ENCODE measurements at places on chromosomes 13 and 19.

DNA sequence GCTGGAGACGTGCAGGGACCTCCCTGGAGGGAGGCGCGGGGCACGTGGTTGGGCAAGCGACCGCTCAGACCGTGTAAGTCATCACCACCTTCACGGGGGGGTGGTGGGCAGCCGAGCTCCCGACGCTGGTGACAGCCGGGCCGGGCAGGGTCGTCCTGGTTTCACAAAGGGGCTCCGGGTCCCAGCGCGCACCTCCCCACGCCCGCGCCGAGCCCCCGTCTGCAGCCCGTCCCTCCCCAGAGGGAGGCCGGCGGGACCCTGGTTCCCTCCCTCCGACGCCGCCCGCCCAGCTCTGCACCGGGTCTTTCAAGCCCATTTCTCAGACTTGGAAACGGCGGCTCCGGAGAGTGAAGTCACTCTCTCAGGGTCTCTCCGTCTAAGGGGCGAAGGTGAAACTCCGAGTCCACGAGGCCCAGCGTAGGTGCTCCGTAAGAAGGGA lies 729 bp upstream of the ARID3A start:
- no peak for DNase-seq

DNA sequence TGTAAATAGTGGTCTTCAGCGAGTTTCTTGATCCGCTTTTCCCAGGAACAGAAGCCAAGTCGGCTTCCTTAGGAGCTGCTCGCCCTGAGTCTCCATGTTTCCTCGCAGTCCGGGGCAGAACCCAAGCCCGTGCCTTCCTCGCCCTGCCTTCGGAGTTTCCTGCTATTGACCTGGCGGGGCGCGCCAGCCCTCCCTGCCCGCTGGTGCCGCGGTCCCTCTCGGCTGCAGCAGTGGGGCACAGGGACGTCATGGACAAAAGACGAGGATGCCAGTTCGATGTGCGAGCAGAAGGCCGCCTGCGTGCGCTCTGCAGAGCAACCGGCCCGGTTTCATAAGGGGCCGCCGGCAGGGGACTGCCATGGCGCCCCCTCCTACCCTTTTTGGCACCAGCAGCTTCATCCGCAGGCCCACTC lies 156.6 kb downstream of the TM9SF2 start:
- no peak for DNase-seq

GRCh38 chr13:28470296-28470695 lies 24.6 kb downstream of the FLT1 start:
- no peak for DNase-seq

DNA sequence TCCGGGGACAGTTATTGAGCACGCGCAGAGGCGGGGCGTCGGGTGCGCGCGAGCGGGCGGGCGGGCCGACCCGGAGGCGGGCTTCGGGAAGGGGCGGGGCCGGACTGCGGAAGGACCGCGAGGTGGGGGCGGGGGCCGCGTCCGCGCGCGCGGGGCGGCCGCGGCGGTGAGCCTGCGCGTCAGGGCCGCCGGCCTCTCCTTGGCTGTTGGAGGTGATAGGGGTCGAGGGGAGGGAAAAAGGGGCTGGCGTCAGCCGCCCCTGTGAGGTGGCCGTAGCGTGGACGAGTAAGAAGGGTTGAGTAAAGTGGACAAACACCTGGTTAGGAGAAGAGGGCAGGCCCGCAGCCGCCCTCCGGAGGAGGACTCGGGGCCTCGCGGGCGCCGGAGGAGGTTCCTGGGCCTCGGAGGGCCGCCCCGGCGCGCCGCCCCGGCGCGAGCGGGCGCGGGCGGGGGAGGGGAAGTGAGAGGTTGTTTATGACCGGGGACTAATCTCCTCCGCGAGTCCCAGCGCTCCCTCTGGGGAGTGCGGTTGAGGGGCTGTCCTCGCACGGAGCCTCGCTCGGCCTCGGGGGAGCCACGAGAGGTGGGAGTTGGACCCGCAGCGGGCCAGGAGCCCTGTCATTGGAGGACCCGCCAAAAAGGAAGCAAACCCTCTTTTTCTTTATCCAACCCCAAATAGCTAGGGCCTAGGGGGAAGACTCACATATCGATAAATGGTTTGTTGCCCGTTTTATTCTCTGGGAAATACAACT lies 547 bp upstream of the INTS6 start:
- DNase-seq, result peak; percentile 74

DNA sequence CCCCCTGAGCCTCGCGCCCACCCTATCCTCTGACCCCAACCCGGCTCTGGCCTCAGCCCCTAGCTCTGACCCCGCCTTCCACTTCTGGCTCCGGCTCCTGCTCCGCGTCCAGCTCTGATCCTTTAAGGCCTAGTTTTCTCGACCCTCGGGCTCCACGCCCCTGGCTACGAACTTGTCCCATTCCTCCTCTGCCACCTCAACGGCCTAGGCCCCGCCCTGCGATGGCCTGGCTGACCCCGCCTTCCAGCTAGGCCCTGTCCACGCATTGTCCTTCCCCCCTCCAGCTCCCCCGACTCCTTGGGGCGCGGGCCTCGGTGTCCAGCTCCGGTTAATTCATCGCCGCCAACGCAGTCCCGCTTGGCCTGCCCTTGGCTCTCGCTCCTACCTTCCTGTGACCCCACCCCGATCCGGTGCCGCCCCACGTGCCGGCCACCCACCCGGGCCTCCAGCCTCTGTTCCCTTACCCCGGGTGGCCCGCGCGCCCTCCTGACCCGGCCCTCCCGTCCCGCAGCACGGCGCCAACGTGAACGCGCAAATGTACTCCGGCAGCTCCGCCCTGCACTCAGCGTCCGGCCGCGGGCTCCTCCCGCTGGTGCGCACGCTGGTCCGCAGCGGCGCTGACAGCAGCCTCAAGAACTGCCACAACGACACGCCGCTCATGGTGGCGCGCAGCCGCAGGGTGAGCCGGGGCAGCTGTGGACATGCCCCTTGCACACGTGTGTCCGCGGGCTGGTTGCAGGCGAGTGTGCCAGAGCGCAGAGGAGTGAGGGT lies 9.4 kb downstream of the BCL3 start:
- DNase-seq, result no peak

DNA sequence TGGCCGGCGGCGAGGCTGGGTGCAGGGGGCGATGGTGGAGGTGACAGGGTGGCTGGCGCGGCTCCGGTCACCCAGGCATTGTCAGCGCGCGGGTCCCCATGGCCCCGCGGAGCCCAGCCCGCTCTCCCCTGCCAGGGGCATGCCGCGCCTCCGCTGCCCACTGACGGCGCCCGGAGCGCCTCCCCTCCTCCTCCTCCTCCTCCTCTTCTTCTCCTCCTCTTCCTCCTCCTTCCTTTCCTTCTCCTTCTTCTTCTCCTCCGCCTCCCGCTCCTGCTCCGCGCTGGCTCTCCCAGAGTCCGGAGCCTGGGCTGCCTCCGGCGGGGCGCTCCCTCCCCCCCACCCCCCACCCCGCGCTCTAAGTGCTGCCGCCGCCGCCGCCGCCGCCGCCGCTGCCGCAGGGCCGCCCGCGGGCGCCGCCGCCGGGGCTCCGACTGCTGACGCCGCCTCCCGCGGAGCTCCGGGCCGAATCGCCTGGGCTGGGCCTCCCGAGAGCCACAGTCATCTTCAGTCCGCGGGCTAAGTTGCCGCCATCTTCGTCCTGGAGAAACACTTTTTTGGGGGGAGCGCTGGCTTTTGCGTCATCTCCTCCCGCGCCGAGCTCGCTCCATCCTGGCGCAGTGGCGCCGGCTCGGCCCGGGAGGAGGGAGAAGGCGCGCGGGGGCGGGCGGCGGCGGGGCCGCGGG lies 348.3 kb downstream of the LIG4 start:
- no peak for DNase-seq

GRCh38 chr13:77016888-77017623 lies 9.9 kb downstream of the FBXL3 start:
- no peak for DNase-seq

GRCh38 chr19:13979244-13979615 lies 26.9 kb downstream of the RFX1 start:
- no peak for DNase-seq

- DNase-seq, result no peak
These were observed 119.2 kb downstream of the FRY start for GRCh38 chr13:32150794-32151193.

- no peak for DNase-seq
These were observed 276.6 kb downstream of the KCTD12 start for GRCh38 chr13:76609643-76610042.

DNA sequence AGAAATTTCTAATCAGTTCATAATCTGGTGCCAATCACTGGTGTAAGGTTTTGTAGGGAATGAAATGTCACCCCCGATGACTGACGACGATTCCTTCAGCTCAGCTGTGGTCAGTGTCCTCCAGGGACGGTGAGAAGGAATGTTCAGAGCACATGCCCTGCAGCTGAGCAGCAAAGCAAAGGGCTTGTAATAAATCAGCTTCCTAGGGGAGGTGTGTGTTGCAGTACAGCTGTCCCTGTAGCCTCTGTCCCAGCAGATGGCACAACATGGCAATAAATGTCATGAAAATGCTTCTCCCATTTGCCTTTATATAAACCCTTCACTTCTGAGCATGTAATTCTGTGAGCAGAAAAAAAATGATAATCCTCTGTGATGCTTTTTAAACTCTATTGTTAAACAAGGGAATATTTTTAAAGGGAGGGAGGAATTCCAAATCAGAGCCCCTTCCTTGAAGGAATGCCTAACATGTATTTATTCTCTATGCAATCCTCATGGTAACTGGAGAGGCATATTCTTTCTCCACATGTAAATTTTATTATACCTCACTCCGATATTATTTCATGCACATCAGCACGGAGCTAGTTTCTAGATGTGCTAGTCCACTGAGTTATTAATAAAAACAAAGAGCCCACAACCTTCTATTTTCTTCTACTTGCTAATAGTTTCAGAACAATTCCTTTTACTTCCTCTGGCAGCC lies 102.5 kb downstream of the FAM216B start:
- no peak for DNase-seq

DNA sequence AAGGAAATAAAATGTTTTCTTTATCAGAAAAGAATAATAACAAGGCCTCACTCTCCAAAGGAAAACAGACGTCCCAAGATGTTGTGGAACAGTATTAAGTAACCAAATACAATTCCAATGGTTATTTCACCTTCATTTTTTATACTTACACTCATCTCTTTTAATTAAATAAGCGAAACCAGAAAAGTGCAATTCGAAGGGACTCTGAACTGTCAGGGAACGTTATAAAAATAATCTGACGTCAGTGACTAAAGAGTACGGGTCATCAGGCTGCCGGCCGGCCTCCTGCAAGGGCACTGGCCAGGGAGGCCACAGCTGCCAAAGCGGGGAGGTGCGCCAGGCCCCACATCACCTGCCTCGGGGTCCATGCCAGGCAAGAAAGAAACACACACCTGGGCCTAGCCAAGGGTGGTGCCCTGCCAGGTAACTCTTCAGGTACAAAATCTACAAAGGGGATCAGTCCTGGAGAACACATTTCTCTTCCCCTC lies 61.2 kb downstream of the CDADC1 start:
- no peak for DNase-seq

DNA sequence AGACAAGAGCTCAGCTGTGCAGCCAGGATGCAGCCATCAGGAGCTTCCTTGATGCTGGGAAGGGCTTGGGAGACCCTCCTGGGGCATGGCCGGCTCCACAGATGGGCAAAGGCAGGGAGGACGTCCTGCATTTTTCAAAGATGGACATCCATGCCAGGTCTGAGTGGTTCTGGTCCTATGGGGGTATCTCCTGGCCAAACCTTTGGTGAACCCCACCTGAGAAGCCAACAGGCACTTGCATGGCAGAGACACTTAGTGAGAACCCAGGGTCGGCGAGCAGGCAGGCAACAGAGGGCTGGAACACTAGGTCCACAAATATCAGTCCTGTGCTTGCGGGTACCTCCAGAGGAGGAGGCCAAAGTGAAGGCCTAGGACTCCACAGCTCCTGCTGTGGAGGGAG lies 70.0 kb downstream of the KCTD15 start:
- DNase-seq, result no peak

- DNase-seq, result no peak
These were observed 1.7 kb downstream of the TSC22D1 start for GRCh38 chr13:44574466-44574855.

GRCh38 chr13:66849706-66850105 lies 380.4 kb downstream of the PCDH9 start:
- no peak for DNase-seq

DNA sequence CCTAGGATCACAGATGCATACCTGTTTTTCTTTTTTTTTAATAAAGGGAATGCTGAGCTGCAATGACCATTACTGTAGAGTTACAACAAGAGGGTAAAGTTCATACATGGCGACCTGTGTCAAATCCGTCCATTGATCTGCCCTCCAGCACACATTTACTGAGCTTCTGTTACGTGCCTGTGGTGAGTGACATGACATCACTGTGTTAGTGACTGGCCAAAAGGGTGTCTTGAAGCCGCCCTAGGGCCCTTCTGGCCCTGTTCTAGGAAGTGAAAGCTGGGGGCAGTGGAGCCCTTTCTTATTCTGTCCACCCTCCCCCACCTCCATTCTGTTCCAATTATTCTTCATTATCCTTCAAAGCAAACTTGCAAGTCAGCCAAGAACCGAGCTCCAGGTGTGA lies 66.3 kb downstream of the ZIC5 start:
- no peak for DNase-seq

DNA sequence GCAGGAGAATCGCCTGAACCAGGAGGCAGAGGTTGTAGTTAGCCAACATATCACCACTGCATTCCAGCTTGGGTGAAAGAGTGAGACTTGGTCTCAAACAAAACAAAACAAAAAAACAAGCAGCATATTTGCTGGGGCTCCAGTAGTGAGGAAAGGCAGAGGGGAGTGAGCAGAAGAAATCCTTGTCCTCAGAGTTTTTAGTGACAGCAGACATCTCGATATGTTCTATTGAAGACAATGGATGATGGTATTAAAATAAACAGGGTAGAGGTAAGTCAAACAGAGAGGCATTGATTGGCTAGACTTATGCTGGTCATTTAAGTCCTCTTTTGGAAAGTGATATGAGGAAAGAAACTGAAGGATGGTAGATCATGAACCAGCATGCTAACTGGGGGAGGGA lies 19.0 kb downstream of the NLRP7 start:
- no peak for DNase-seq

DNA sequence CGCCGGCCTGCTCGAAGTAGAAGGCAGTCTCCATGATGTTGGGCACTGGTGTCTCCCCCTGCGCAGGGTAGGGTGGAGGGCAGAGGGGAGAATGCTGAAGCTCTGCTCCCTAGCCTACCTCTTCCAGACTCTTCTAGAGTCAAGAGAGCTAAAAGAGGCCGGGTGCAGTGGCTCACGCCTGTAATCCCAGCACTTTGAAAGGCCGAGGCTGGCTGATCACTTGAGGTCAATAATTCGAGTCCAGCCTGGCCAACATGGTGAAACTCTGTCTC lies 10.2 kb downstream of the RSPH6A start:
- no peak for DNase-seq

DNA sequence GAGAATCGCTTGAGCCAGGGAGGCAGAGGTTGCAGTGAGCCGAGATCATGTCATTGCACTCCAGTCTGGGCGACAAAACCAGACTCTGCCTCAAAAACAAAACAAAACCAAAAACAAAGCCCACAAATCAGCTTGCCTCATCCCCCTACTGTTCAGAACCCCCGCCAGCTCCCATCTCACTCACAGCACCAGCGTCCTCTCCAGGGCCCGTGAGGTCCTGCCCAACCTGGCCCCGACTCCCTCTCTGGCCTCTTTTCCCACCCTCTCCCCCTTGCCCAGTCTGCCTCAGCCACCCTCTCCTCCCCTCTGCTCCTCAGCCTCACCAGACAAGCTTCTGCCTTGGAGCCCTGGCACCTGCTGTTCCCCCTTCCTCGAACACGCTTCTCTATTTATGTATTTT lies 3.8 kb downstream of the SLC8A2 start:
- no peak for DNase-seq

- DNase-seq, result no peak
These were observed 1.9 kb downstream of the CIRBP start for GRCh38 chr19:1270854-1271527.

All from stimulated activated CD8-positive, alpha-beta memory T cell treated with anti-CD3 and anti-CD28 coated beads, Interleukin-4, amount 100 ng/mL, for 24 hours (primary cell).